ENCODE measurements at places on chromosomes 5 and 9.

DNA sequence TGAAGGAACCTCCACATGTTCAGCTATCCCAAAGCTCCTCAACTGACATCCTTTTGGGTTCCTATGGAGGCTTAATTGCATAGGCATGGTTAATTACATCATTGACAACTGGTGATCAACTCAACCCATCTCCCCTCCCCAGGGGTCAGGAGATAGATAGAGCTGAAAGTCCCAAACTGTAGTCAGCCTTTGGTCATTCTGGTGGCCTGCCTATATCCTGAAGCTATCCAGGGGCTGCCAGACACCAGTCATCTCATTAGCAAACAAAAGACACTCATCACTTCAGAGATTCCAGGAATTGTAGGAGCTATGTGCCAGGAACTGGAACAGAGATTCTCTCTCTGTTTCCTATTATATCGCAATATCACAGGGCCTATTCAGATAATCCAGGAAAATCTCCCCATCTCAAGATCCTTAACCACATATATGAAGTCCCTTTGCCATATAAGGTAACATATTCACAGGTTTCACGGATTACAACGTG lies 646.5 kb upstream of the GRAMD2B start:
- DNase-seq: no peak

- no peak for DNase-seq
Measured at GRCh38 chr9:37412431-37413151, 9.9 kb upstream of the GRHPR start.

DNA sequence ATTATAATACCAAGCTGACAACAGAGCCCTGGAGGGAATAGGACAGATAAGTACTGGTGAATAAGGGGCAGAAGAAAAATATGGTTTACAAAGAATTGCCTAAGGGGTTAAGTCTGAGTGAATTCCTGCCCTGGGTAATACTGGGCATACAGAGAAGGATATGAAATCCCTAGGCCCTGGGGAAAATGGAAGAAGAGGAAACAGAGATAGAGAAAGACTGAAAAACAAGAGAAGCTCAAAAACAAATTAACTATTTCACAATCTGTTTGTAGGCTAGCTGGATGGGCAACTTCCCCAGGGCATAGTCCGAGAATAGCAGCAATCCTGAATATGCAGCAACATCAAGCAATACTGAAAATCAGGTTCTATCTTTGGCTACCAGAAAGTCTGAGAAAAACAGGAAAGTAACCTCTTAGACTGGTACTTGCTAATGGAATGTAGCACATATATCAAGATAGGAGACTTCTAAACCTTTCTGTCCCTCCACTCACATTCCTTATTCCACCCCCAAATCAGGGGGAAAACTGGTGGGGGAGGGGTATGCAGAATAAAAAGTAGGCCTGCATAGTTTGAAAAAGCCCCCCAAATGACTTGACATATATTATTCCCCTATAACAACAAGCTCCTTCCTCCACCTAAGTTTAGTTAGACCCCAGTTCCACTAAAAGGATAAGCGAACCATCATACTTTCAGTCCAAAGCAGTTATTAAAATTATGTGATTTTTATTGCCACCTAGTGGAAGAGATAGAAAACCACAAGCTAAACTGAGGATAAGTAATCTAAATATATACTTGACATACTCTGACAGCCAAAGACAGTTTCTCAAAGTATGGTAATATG lies 20.6 kb downstream of the SLC38A9 start:
- no peak for DNase-seq

- no peak for DNase-seq
Measured at GRCh38 chr5:66617226-66617861, 21.2 kb downstream of the MAST4 start.

- no peak for DNase-seq
Measured at GRCh38 chr5:107969847-107970246, 299.1 kb upstream of the EFNA5 start.

DNA sequence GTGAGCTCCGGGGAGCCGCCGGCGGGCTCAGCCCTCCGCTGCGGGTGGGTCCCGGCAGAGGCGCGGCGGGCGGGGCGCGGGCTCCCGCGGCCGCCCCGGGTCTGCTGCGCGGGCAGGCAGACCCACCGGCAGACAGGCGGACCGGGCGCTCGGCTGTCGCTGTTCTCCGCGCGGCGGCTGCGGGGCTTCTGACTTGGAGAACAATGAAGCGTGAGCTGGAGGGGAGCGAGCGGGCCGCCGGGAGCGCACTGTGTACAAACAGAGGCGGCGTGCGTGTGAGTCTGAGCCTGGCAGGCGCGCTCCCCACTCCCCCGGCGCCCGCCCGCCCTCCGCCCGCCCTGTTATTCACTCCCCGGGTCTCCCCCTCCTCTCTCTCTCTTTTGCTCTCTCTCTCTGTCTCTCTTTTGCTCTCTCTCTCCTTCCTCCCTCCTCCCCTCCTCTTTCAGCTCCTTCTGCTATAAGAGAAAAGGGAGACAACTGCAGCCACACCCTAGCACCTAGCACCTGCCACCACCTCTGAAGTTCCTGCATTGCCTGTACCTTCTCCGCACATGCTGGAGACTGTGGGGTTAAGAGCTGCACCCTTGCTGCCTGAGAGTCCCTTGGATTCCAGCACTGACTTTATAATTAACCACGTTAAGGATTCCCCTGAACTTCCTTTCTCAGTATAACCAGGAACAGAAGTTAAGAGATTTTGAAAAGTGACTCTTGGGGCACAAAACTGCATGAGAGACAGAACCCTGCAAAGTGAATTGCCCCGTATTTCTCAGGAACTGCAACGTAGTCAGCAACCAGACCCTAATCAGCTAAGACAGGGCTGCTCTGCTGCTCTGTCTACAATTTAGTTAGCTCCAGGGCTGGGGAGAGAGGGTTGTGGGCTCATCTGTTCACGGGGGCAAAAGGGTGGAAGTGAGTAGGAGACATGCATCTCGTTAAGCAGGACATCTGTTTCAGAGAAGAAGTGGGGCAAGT lies at the start of gene EDIL3:
TSS of gene EDIL3 (minus strand) at position 277 of the 972 bp plus-strand sequence. CDS start 506 bp downstream, outside the sequence.
- no peak for DNase-seq

DNA sequence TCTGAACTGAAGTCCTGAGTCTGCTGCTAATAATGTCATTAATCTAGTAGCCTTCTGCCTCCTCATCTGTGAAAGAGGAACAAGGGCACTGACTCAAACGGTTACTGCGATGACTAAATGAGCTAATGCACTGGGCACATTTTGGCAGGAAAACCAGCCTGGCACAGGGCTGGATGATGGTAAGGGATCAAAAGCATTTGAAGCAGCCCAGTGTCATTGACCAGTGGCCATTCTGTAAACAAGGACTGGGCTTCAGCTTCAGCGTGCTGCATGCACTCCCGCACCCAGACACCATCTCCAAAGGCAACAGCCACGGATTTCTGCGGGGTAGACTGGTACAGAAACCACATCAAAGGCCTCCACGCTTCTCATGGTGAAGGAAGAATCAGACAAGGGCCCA lies 8.0 kb downstream of the GCNT4 start:
- no peak for DNase-seq

- no peak for DNase-seq
Measured at GRCh38 chr9:113562653-113563381, 99.3 kb downstream of the RGS3 start.

- no peak for DNase-seq
Measured at GRCh38 chr9:72412483-72413040, 47.6 kb upstream of the ZFAND5 start.

- DNase-seq: no peak
Measured at GRCh38 chr5:415928-416635, 26.9 kb upstream of the EXOC3 start.

DNA sequence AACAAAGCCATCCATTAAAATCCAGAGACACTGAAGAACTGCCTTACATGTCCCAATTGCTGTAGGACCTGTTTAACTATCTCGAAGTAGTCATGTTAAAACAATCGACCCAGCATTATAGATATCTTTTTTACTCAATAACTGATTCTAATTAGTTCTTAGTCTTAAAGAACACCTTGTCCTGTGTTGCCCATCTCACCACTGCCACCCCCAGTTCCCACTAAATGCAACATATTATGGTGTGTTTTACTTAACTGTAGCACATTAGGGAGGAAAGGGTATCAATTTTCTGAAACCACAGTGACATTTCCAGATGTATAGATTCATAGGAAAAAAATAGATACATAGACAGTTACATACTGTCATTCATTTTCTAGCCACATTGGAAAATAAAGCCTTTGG lies 221.2 kb downstream of the MEF2C start:
- DNase-seq: no peak

GRCh38 chr9:100105861-100106260 lies 6.8 kb downstream of the INVS start:
- DNase-seq: no peak

DNA sequence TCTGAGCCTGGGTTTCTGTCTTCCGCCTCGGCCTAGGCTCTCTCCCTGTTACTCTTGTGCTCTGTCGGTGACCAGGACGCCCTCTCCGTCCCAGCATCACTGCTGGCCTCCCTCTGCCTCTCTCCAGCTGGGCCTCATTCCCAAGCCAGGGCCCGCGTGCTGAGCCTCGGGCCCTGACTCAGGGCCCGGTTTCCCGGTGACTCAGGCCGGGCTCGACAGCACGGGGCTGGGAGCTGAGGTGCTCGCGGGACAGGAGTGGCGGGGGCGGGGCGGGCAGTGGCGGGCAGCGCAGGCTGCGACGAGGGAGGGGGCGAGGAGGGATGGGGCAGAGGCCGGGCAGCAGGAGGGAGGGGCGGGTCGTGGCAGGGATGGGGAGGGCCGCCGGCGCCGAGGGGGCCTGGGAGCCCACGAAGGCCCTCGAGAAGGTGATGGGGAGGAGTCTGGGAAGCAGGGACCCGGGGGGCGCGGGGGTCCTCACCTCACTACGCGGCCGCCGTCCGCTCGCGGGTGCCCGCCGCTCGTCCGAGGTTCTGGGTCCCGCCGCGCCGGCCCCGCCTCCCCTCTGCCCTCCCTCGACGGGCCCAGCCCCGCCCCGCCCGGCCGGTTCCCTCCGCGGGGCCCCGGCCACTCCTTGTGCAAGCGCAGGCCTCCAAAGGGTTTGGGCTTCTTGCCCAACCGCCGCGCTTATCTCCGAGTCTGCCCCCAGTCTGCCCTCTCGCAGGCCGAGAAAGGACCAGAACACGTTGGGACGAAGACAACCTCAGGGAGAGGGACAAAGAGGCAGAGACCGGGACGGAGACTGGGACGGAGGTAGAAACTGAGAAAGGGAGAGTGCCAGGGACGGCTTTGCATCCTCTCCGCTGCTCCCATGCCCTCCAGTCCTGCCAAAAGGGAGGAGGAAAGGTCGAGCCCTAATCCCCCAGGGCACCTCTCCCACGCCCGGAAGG lies at the start of gene ARAP3:
TSS of gene ARAP3 (minus strand) at position 536 of the 947 bp plus-strand sequence. CDS start 1,744 bp downstream, outside the sequence.
- peak; percentile 43 for DNase-seq

- DNase-seq: no peak
Measured at GRCh38 chr5:149294872-149295829, 23.5 kb downstream of the AFAP1L1 start.

DNA sequence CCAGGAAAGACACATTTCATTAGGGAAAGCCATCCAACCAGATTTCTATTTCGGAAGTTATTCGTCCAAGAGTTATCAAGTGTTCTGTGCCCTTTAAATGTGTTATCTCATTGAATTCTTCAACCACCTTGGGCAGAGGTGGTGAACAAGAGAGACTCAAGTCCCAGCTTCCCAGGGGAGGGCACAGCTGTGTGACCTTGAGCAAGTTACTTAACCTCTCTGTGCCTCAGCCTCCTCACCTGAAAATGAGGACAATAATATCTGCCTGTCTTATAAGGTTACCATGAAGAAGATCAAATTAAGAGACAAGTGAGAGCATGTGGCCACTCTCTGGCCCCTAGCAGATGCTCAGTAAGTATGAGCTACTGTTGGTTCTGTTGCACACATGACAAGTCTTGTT lies 37.4 kb downstream of the WHRN start:
- no peak for DNase-seq

- no peak for DNase-seq
Measured at GRCh38 chr9:117720066-117720465, 15.9 kb downstream of the TLR4 start.

DNA sequence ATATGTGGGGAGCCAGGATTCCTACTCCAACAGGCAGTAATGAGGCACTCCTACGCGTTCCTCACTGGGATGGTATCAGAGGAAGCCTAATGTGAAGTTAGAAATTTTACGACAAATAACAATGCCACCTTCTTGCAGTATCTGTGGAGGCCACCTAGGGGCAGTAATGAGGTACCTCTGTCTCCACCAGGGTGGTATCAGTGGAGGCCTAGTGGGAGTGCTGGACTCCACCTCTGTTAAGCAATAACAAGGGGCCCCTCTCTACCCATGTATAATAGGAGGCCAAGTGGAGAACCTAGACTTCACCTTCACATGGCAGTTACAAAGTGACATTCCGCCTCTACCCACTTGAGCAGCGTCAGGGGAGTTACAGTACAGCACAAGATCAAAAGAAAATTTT lies 147.9 kb downstream of the PLPPR1 start:
- no peak for DNase-seq

GRCh38 chr5:130529511-130530485 lies 625.5 kb downstream of the CHSY3 start:
- no peak for DNase-seq

DNA sequence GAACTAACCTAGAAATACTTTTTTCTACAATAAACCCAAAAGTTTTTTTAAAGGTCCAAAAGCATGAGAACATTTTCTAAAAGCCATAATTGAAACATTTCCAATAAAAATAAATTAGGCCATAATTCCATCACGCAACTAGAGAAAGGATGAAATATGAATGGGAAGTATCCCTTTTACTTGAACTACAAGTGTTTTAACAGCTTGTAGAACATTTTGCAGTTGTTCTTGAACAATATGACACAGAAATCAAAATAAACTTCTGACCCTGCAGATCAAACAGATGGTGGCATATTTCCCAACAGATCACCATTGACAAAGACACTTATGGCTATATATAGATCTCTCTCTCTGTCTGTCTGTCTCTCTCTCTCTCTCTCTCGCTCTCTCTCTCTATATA lies 624.4 kb downstream of the PSAT1 start:
- no peak for DNase-seq

DNA sequence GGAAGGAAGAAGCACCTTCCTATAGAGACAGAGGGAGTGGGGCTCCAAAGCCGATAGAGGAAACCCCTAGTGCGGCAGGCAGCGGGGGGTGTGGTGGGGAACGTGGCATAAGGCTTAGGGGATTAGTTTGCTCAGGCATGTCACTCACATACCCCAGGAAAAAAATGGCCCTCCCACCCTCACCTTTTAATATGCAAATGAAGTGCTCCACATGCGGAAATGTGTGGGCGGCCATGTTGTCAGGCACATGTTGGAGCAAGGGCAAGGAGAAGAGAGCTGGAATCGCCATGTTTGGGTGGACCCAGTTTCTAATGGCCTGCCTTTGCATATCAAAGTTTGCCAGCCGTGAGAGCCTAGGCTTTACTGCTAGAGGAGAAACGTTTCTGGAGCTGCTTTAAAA lies 758.8 kb downstream of the NR2F1-AS1 start:
- DNase-seq: no peak

- no peak for DNase-seq
Measured at GRCh38 chr9:68905129-68905528, 108.8 kb downstream of the PRKACG start.

DNA sequence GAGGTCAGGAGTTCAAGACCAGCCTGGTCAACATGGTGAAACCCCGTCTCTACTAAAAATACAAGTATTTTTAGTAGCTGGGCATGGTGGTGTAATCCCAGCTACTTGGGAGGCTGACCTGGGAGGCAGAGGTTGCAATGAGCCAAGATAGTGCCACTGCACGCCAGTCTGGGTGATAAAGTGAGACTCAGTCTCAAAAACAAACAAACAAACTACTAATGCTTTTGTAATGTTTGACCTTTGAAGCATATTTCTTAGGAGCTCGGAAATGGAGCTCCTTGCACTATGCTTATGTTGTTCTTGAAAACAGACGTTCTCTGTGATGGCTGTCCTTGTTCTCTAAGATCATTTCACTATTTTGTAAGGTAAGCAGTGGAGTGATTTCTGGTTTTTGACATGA lies 6.0 kb downstream of the F2RL2 start:
- DNase-seq: no peak

- DNase-seq: no peak
Measured at GRCh38 chr5:129945774-129946270, 41.6 kb downstream of the CHSY3 start.
